SK-N-DZ (cell line): ENCODE measurements at places on chromosomes 11 and 22.

DNA sequence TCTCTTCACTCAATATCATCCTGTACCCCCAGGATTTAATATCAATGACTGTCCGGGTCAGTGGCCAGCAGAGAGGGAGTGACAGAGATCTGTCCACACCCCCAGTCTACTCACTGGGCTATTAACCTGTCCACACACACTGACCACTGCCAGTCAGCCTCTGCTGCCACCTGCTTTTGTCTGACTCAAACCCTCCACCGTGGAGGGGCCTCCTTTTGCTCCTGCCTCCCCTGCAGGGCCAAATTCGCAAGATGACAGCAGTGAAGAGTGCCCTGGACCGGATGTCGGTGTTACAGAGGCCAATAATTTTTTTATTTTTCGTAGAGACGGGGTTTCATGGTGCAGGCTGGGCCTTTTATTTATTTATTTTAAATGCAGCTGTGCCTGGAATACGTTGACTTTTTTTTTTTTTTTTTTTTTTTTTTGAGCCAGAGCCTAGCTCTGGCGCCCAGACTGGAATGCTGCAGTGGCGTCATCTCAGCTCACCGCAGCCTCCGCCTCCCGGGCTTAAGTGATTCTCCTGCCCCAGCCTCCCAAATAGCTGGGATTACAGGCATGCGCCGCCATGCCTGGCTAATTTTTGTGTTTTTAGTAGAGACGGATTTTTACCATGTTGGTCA is 5.1 kb downstream of the PDXP start:
- no peak for DNase-seq

DNA sequence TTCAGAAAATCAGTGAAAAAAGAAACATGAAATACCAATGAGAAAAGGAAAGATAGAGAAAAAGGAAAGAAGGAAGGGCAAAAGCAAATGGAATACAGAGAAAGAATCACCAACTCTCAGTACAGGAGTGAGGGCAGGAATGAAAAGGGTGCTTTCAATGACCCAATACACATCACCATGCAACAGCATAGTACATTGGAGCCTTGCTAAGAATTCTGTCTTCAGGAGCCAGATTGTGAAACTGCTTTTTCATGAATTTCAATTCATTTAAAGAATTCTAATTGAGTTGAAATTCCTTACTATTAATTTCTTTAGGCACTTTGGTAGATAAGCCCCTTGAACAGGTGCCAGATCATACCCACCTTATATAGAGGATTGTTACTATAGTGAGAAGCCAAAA is 34.9 kb downstream of the BLID start:
- no peak for DNase-seq

DNA sequence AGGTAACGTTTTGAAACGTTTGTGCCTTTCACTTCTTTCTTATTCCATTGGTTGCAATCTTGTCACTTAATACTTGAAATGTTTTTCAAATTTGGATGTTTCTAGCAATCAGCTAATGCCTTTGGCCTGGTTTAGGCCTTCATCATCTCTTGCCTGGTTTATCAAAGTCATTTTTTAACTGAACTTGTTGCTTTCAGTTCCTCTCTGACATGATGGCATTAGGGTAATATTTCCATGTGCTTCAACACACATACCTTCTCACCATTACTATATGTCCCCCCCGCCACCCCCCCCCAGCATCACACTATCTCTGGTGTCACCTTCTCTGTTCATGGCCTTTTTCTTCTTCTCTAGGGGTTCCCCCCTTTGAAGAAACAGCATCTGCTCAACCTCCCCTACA is 1.5 kb upstream of the SYT9 start:
- no peak for DNase-seq

DNA sequence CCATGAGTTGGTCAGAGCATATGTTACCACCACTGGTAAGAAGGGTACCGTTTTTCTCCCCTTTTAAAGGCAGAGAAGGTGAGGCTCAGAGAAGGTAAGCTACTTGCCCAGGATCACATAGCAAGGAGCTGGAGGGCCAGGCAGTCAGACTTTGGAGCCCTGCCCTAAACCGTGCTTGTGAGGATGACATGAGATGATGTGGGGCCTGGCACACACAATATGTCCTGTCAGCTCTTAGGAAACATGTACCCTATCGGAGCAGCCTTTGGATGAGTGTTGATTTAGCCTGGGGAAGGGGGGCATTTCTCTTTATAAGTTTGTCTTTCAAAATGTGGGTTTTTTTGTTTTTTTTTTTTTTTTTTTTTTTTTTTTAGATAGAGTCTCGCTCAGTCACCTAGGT is 100.5 kb upstream of the CRYBB3 start:
- DNase-seq, result no peak

DNA sequence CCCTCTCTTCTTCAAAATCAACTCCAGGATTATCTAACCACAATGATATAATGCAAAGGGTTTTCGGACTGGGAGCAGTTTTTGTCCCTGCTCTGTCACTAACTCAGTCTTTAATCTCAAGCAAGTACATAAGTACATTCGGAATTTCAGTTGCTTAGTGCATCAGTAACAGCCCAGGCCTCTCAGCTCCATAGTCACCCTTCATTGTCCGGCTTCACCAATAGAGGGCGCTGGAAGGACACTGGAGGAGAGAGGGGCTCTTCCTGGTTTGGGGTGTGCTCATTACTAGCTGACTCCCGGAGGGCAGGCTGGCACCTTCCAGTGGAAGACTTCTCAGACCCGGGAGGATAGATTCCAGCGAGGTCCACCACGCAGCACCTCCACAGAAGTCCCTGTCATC is 90.4 kb upstream of the PDGFD start:
- peak; percentile 0 for DNase-seq

DNA sequence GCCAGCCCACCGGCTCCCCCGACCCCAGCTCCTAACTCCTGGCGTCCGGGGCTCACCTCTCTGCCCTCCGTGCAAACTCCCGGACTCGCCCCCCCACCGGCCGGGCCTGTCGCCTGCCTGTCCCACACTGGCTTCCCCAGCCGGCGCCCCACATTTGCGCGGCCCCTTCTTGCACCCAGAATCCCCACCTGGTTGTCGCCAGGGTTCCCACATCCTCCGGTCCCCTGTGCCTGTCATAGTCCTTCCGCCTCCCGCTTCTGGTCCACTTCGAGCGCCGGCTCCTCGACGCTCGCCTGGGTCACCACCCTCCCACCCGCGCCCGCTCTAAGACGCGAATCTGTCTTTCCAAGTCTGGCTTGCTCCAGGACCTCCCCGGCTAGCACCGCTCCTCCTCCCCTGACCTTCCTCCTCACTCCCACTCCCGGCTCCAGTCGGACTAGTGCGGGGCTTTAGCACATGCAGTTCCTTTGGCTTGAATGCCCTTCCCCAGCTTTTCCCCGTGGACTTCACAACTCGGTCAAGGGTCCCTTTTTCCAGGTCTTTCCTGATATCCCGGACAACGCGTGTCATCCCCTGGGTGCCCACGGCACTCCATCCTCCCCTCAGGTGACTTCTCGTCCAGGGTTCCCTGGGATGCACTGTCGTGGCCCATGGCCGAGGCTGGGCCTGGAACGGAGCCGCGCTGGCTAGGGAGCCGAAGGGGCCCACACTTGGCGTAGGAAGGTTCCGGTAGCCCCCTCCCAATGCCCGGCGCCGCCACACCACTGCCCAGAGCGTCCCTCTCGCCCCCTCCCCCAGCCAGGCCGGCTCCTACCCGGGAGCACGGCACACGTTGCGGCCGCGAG is 635 bp downstream of the SCARF2 start:
- peak; percentile 60 for DNase-seq

- DNase-seq, result peak; percentile 82
Observed at GRCh38 chr22:20298803-20299745, 20.8 kb downstream of the DGCR6L start.

DNA sequence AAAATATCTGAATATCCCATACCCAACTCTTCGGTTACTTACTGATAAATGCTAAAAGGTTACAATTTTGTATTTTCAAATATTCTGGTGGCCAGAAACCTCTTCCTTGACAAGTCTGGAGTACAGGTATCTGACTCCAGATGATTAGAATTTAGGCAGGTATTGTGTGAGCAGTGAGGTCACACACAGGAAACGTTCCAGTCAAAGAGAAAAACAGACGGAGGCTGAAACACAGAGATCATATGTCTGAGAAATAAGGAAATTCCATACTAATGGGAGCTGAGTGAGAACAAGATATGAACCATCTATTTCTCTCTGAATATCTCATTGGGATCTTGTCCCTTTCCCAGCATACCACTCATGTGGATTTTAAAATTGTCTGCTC is 89.4 kb upstream of the IGLL5 start:
- no peak for DNase-seq

GRCh38 chr11:47553406-47553743 is 443 bp upstream of the CELF1 start:
- DNase-seq, result no peak

DNA sequence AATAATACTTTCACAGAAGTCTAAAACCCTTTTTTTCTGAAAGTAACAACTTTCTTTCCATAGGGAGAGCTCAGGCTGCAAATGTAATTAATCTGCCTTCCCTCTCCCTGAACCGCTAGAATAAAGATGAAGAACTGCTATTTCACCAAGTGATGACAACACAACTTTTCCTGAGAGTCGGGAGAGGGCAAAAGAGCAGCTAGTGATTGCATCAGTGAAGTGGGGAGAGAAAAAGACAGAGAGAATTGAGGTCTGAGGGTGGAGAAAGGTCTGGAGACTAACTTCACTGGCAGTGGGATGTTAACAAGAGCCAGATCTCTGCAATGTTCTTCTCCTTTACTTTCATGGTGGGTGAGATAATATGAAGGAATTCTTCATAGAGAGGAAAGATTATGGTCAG is 10.9 kb upstream of the MPEG1 start:
- no peak for DNase-seq

DNA sequence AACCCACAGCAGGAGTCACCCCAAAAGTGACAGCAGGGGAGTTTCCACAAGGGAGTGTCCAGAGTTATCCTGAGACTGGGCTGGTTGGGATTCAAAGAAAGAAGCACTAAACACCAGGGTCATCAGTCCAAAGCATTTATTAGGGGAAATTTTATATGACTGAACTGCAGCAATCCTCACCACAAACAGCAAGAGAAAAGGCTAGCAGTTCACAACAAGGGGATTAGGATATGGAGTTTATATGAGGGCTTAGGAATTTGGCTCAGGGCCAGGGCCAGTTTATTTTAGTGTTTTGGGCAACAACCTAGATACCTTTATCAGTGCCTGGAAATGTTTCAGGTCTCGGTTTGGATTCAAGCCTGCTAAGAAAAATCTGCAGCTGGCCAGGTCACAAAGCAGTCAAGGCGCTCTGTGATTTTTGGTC is 4.6 kb upstream of the TMEM126A start:
- DNase-seq, result no peak

DNA sequence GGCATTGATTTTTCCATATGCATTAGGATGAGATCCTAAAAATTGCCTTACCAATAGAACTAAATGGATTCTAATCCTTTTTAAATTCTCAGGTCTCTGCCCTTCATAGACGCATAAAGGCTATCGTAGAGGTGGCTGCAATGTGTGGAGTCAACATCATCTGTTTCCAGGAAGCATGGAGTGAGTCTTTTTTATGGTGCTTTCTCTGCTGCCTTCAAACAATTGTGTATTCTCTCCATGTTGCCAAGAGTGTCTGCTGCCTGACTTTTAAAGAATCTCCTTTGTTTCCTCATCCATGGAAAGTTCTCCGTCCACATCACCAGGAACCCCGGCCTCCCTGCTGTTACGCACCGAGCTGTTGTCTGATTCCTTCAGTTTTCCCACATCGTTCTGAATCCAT is 6.9 kb downstream of the UPB1 start:
- no peak for DNase-seq

- DNase-seq, result no peak
Observed at GRCh38 chr11:97996762-97997161, 1024.0 kb upstream of the CNTN5 start.

DNA sequence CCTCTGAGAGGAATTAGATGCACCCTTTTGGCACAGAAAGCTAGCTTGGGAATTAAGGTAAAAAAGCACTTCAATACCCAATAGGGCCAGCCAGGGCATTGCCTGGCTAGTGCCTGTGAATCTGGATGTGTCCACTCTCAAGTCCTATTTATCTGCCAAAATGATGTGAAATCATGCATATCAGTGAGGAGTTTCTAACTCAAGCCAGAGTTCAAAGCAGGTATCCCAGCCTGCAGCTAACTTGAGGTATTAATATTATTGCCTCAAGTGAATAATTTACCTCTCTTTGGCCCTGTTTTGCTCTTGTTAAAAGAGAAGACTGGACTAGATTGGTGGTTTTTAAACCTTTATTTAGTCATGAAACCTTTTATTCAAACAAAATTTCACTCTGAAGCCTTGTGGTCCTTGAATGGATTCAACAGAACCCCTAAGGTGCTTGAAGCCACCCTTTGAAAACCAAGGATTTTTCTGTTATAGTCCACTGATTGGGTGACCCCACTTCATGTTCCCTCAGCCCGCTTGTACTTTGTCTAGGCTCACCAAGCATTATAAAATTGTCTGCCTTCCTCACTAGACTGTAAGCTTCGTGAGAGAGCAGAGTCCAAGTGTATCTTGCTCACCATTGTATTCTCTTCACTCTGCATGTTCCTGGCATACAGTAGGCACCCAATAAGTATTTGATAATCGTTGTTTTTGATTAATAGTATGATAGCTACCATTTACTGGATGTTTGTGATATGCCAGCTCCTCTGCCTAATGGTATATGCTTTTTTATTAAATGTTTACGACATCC is 4.5 kb downstream of the RNF121 start:
- DNase-seq, result no peak
